ENCODE measurements at places on chromosomes 2 and 18. TPM values are rescaled to one million over a fixed set of nuclear protein-coding genes. Genes with fewer than 3 reads are reported as not detected.

The SH3RF3 gene
- 1.9 TPM for total RNA-seq

The G6PC2 gene
- total RNA-seq, result not detected

DNA sequence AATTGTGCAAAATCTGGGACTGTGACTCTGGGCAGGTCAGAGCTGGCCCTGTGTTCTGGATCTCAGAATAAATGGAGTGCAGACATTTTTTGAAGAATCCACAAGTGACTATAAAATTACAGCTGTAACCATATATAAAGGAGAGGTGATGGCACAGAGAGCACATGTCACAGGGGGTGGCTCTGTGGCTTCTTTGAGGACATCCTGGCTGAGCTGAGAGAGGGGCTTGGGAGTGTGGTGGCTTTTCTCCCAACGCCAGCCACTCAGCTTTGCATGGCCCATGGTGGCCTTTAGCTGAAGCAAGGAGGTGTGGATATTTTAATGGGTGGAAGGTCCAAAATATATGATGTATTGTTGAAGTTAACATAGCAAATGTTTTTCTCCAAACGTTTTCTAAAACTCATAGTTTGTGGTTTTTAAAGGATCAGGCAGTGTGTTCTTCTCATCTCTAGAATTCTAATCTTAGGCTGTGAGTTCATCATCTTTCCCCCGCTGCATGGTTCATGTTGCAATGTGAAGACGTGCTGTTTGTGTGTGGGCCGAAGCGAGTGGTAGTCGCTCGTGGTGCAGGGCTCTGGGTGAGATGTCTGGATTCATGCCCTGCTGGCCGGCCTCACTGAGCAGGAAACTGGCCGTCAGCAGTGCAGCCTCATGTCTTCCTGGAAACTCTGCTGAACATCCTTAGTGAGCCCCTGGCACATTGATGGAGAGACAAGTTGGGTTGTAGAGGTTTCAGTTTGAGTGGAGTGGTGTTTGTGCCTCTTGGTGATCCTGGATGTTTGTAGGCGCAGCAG is 109.9 kb downstream of the ZNF236 start:
- DNase-seq, result no peak

The REG3A gene
- total RNA-seq, result not detected

DNA sequence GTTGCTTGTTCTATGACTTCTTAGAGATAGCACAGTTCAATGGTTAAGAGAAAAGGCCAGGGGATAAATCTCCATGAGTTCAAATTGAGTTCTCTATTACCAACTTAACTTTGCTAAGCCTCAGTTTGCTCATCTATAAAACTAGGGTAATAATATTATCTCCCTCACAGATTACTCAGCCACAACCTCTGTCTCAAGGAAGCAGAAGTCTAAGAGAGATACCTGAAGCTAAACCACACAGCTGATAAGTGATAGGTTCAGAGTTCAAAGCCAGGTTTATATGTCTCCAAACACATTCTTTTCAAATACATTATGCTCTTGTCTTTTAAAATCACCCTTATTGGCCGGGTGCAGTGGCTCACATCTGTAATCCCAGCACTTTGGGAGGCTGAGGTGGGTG is 287.7 kb downstream of the NBAS start:
- DNase-seq, result no peak

DNA sequence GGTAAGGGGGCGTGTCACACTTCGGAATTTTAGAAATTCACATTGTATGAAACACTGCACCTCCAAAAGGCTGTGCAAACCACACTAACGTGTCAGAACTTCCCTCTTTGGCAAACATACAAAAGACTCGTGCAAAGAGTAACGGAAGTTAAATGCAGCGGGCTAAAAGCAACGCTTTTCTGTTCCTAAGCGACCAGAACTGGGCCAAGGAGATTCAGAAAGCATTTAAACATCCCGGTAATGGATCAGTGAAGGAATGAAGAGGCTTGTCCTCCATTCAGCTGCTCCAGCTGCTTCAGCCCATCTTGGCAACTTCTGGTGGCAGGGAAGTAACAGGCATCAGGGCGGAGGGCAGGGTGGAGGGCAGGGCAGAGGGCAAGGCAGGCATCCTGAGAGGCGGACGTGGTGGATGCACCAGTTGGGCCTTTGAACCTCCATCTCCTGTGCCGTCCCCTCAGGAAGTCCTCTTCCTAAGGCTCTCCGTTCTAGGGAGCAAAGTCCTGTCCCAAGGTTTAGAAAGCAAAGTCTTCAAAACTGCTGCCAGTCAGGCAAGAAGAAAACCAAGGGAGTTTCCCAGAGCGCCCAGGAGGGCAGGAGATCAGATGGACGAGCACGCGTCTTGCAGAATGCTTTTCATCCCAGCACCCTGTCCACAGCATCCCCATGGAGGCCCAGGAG is 230.7 kb downstream of the ZNF516 start:
- DNase-seq, result no peak

- no peak for DNase-seq
Measured at GRCh38 chr2:4221434-4221833, 518.1 kb downstream of the DCDC2C start.

DNA sequence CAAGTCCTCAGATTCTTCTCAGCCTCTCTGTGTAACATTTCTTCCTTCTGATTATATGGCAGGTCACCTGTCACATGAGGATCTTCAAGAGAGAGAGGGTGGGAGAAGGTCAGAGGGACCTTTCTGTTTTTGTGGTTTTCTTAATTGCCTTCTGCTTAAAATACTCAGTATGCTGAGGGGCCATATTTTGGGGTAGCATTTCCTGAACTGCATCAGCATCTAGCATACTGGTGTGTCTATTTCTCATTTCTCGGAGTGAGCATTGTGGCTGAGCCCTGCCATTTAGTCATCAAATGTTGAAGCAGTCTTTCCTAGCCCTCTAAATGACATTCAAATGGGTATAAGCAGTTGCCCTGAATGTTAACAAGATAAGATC is 162.7 kb downstream of the MYO3B start:
- no peak for DNase-seq

The MLPH gene
- 50.7 TPM for total RNA-seq

DNA sequence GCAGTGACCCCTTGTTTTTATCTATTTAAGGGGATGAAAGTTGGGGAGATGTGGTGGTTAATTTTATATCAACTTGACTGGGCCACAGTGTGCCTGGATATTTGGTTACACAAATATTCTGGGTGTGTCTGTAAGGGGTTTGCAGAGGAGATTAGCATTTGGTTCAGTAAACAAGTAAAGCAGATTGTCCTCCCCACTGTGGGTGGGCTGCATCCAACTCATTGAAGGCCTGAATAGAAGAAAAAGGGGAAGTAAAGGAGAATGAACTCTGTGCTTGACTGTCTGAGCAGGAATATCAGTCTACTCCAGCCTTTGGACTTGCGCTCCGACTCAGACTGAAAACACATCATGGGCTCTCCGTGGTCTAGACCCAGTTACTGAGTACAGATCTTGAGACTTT is 80.9 kb downstream of the GCA start:
- DNase-seq, result no peak

GRCh38 chr2:9655441-9656269 is 24.9 kb upstream of the YWHAQ start:
- peak; percentile 93 for DNase-seq

DNA sequence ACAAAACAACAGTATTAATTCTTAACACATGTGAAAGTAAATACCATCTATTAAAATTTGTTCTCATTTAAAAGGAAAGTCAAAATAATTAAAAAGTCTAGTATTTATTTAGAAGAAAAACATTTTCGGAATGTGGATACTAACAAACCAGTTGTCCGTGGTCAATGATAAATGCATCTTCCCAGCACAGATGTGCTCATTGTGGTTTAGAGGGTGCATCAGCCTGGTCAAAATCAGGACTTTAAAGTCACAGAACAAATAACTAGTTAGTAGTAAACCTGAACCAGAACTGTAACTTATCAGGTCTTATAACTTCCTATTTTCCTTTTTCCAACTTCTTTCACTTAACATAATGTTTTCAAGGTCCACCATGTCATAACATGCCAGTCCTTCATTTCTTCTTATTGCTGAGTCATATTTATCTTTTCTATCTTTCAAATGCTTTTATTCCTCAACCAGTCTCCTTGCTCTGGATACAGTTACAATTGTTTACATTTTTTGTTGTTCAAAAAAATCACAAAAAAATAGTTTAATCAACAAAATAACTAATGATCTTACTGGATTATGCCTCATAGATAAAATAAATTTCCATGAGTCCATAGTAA is 55.8 kb downstream of the ID2 start:
- DNase-seq, result no peak

DNA sequence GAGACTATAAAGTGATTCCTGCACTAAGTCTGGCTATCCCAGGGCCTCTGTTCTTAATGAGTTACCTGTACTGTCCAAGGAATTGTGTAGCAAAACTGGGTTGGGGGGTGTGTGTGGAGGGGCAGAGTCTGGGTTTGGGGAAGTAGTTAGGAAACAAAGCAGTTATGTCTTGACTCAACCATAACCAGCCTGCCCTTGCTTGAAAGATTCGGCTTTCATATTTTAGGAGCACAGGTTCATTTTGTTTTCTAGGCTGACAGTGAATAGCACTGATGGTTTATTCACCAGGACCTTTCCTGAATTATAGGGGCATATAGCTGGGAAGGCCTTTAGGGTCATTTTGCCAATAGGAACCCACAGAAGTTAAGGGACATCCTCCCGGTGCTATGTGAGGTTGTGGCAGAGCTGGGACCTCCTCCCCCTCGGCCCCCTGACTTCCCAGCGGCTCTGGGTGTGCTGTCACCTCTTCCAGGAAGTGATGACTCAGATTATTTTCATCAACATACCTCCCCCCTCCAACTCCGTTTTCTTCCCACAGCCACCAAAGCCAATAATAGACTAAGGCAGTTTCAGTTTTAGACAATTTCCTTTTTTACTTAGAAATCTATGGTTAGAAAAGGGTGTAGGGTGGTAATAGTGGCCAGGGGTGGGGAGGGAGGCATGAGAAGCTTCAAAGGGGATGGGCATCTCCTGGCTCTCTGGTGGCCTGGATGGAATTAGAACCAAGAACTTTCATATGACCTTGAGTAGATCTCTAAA is 44.8 kb downstream of the SETBP1 start:
- DNase-seq, result peak; percentile 84

- DNase-seq, result no peak
Measured at GRCh38 chr2:49111456-49111855, 42.9 kb downstream of the FSHR start.

GRCh38 chr18:64695851-64696553 is 547.1 kb upstream of the LINC00305 start:
- no peak for DNase-seq

GRCh38 chr2:9771481-9772017 is 71.7 kb upstream of the TAF1B start:
- DNase-seq, result peak; percentile 86

DNA sequence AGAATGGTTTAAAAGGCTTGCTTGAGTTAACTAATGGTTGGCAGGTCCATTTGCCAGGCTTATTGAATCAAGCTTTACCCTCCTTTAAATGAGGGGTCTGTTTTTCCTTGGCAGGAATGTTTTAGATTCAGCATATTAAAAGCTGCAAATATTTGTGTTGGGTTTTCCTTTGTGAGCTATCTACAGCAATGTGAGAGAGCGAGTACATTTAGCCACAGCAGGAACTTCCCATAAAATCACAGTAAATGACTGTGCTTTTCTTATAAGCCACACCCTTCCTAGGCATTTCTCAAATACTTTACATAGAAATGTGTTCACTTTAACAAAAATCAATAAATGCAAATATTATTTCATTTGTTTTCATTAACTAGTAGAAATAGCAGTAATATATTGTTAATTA is 23.9 kb downstream of the CALCRL start:
- no peak for DNase-seq

DNA sequence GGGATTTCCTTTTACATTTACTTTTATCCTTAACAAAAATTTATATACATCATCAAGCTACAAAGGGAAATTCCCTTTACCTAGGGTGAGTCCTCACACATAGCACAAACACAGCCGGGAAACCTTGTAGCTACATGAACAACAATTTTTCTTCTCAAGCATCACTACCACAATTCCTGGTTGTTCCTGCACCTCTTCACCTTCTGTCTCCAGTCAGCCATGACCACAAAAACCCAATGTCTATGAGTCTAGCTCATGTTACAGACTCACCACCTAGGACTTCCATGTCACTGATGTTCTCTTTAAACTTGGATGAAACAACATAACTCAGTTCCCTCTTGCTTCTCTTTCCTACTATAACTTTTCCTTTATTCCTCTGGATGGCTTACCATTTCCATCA is 460.4 kb downstream of the MBD2 start:
- no peak for DNase-seq

GRCh38 chr2:26487192-26487591 is 9.3 kb upstream of the OTOF start:
- DNase-seq, result no peak

DNA sequence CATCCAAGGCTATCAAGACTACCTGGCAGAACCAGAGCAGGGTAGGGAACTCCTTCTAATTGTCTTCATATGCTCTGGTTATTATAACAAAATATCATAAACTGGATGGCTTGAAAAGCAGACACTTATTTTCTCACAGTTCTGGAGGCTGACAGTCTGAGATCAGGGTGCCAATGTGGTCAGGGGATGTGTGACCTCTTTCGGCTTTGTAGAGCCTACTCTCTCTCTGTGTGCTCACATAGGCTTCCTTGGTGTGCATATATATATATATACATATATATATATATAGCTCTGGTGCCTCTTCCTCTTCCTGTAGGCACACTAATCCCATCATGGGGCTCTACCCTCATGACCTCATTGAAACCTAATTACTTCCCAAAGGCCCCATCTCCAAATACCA is 101.6 kb downstream of the ARL6IP6 start:
- no peak for DNase-seq

DNA sequence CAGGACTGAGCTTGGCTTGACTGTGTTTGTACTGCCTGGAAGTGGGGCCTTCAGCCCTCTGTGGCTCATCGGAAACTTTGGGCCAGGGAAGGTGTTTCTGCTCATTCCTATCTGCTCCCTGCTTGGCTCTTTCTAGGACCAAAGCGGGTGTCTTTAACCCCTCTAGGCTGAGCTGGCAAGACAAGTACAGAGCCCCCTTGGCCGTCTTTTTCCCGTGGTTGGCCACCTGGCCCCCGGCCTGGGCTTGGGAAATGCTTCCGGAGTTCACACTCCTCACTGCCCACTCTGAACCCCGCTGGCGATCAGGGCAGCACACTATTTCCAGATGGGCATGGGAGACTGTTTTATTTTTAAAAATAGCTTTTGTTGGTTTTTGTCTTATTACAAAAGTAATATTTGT is 243.0 kb downstream of the DYSF start:
- no peak for DNase-seq

The HOXD9 gene
- 0.57 TPM for total RNA-seq

GRCh38 chr2:133811409-133812125 is 243.3 kb upstream of the NCKAP5 start:
- no peak for DNase-seq
